CD4-positive, alpha-beta T cell (primary cell): ENCODE measurements at places on chromosomes 11 and 22.

DNA sequence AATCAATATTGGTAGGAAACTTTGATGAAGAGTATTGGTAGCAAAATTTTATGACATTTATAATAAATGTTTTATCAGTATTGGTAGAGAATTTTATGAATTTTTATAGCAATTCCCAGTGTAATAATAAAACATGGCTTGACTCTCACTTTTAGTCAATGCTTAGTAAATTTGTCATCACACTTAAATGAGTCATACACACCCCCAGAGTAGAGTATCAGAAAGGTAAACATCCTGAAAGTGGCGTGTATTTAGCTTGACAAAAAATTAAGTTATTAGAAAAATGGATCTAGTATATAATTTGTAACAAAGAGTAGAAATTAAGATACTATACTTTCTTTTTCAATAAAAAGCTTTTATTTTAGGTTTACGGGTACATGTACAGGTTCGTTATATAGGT, 2.6 kb downstream of the MS4A3 start:
- DNase-seq = no peak

DNA sequence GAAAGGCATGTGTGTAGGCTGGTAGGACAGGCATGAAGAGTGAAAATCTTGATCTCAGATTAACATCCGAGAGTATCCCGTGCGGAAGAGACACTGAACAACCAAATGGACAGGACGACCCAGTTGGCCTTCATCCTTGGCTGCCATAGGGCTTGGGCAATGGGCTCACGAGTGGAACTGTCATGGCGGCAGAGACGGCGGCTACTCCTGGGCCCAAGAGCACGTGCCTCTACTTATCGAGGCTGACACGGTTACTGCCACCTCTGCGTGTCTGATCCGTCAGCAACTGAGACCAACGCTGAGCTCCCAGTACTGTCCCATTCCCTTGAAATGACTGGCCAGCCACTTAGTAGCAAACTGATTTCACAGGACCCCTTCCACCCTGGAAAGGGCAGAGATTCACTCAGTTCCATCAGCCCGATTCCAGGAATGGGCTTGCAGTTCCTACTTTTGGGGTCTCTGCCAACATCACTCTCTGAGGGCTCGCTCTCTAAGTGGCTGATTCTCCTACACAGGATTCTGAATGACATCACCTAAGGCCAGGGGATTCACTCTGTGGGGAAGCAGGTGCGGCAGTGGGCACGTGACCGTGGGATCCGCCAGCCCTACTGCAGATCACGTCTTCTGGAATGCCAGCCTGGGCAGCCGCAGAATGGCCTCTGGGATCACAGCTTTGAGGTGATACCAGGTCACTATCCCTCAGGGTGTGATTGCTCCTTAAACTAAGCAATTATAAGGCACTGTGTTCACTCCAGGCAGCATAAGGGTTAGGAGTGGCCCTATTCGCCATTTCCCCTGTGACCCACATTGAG, 97.8 kb downstream of the RPS6KA4 start:
- DNase-seq = no peak

- DNase-seq = no peak
These were observed 9.5 kb downstream of the MAP4K2 start for GRCh38 chr11:64793271-64794160.

DNA sequence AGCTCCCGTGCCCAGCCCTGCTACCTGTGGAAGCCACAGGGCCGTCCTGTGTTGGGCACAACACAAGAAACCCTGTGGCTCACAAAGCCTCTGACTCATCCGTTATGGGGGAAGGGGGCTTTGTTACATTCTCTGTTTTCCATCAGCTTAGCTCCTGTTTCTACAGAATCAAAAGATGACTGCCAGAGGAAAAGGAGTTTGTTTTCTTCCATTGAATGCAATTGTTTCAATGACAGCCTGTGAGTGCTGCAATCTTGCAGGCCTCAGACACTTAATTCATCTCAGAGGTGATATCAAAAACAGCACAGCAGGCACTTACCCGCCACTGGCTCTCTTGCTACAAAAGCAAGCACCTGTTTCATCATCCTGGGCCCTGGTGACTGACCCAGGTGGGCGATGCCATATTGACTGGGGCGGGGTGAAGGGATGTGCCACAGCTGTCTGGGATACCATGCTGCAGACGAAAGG, 194.3 kb downstream of the OPCML start:
- no peak for DNase-seq

- no peak for DNase-seq
These were observed 1.6 kb downstream of the TCP11L1 start for GRCh38 chr11:33040862-33041453.

GRCh38 chr11:134661660-134662059, 249.6 kb upstream of the B3GAT1 start:
- DNase-seq = no peak

DNA sequence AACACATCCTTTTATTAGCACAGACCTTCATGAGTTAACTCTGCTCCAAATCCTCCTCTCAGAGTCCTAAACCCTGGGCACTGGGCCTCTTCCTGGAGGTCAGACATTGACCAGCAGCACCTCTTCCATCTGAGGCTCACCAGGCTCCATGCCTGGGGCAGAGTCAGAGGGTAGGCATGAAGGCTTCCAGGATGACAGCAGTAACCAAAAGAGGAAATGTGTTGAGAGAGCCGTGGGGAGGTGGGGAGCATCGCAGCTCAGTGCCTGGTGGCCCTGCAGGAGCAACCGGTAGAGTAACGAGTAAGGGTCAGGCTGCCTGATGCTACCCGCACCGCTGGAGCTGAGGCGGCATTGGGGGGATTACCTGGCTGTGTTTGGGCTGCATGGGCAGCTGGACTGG, 9.4 kb upstream of the NAV2 start:
- no peak for DNase-seq

DNA sequence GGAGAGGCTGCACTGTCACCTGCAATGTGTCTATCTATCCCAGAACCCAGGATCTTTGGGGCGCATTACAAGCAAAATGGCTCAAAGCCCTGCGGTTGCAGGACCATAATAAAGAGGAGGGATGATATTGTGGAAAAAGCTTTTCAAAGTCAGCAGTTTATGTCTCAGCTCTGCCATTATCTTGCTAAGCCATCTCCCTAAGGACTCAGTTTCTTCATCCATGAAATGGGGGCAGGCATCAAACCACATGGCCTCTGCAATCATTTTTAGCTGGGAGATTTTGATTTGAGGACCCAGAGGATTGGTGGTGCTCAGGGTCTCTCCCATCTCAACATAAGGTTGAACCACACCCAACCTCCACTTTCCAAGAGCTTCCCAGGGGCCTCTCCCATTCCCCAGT, 513.8 kb downstream of the MIAT start:
- no peak for DNase-seq

DNA sequence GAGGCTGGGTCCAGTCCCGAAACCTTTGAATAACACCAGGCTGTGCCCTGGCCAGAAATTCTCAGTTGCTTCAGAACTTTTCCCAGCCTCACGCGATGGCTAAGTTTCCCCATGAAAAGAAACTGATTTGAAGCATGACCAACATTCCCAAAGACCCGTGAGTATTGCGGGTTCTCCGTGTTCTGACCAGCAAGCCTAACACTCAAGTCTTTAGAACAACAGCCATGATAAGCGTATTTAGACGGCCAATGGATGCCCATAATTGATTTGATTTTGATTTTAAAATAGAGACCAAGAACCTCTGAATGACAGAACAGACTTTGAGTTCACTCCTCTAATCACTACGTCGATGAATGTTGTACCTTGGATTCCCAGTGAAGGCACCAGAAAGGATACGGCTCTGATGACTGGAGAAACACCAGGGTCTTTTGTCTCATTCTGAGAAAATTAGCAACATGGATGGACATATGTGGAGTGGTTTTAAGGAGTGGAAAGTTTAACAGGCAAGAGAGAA, 43.9 kb downstream of the ZNF280B start:
- no peak for DNase-seq

DNA sequence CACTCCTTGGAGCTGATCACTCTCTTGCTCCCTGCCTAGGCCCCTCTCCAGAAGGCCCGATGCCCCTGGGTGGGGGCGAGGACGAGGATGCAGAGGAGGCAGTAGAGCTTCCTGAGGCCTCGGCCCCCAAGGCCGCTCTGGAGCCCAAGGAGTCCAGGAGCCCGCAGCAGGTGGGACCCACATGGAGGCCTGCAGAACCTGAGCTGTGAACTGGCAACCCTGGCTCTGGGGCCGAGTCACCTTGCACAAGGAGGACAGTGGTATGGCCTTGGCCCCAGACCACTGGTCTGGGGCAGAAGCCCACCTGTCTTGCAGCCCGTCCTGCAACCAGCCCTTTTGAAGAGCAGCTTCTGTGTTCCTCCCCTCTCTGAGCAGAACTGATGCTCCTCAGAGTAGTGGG, 6.2 kb downstream of the SCO2 start:
- no peak for DNase-seq

- no peak for DNase-seq
These were observed 118.9 kb downstream of the CACNA1I start for GRCh38 chr22:39689421-39689820.

DNA sequence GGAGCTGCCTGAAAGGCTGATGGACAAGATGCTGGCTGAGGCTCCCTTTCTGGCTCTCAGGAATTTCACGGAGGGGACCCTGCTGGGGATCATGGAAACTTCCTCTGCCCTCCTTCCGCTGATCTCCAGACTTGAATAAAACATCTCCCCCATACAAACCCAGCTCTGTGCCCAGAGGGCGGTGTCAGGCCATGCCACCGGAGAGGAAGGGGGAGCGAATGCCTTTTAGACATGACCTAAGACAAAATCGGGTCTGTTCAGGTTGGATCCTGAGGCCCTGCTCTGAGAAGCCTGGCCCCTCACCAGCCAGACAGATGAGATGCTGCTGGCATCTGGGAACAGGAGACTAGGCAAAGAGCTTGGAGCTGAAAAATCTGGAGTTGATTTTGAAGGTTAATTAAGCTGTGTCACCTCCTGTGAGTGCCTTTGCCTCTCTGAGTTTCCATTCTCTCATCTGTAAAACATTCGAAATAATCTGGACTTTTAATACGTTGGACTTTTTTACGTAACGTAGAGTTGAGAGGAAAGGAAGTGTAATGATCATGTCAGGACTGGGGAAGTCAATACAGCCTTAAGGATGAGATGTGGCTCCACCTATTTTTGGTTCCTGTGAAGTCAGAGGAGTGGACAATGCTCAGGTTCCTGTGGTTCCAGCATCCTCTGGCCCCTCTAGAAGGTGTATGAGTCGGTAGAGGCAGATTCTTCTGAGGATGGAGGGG, 163.6 kb downstream of the ST3GAL4 start:
- DNase-seq = no peak

DNA sequence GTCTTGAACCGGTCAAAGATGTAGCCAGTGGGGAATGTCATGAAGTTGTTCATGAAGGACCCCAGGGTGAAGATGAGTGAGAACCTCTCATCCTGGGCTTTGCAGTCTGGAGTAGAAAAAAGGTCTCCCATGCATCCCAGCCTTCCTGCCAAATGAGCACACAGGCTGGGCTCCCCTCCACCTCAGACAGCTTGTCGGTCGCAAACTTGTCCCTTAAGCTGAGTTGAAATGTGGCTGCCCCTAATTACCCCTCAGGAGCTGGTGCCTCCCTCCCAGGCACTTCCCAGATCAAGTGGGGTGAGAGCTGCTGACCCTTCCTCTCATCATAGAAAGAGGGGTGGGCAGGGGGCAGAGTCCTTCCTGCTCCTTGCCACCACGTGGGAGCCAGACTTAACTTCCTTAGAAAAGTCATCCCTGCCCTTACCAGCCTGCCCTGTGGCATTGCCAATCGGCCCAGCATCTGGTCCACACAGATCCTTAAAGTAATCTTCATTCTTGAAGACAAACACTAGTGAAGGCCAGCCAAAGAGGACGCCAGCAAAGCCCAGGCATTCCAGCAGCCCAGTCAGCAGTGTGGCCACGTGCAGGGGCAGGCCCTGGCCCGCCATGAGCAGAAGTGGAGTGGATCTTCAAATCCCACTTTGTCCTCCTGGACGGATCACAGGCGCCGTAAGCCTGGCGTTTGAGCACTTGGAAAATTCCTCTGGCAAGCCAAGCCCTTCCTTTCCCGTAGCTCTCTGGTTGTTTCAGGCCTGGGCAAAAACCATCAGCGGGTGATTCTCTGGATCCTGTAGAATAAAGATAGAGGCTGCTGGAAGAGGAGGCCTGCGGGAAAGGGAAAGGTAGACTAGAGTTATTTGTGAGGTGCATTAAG, 1.1 kb downstream of the SLC43A3 start:
- no peak for DNase-seq

DNA sequence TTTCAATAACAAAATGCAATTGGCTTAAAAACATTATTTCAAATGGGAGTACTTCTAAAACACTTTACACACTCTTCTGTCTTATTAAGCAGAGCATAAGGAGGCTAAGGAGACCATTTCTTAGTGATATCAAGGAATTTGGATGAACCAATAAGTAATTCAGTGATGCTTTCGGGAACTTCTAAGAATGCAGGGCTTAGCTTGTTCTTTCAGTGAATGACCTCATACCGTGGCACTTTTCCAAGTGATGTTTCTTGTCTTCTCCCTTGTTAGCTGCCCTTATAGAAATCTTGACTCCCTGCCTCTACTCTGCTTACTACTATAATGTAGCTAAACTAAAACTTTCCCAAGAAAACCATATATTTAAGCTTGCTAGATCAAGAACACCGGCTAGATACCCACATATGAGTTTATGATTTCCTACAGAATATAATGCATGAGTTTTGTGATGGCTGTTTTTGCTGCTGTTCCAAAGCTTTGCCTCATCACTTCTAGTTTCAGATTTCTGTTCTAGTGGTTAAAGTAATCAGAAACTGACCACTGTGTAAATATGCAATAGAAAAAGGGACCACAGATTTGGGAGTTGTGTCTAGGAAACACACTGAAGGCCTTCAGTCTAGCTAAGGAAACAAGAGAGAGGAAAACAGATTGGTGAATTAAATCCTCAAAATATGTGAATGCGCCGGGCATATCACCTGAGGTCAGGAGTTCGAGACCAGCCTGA, 37.5 kb upstream of the STK33 start:
- no peak for DNase-seq

- DNase-seq = no peak
These were observed 130.7 kb downstream of the SNX19 start for GRCh38 chr11:130785380-130786116.

DNA sequence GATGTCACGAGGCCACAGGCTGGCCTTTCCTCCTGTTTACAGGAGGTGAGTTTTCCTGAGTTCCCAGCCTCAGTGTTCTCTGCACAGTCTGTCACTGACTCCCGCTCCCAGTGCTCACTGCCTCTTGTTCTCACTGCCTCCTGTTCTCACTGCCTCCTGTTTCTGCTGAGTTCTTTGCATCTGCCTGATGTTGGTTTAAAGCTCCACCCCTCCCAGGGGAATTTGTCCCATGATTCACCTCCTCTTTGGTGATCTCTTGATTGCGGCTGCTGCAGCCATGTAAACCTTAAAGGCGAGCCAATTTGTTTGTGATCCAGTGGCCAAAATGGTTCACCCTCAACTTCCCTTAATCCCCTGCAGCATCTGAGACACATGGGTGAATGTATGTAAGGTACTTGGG, 6.0 kb upstream of the TUBA8 start:
- no peak for DNase-seq

GRCh38 chr22:48838376-48838775, 989.3 kb downstream of the BRD1 start:
- DNase-seq = no peak

- DNase-seq = no peak
These were observed 215.5 kb downstream of the BUD13 start for GRCh38 chr11:116557282-116557681.

- no peak for DNase-seq
These were observed 1680.6 kb upstream of the RAG2 start for GRCh38 chr11:38278457-38279141.
